ENCODE measurements at places on chromosomes 12 and 14. TPM values are rescaled to one million over a fixed set of nuclear protein-coding genes. Genes with fewer than 3 reads are reported as not detected.

PLEKHG7 gene
- not detected for total RNA-seq

SMAGP gene
- 2.6 TPM for total RNA-seq

GLS2 gene
- 1.7 TPM for total RNA-seq

SSPN gene
- not detected for total RNA-seq

NEUROD4 gene
- total RNA-seq: not detected

KCNH5 gene
- total RNA-seq: not detected

HELB gene
- 34.8 TPM for total RNA-seq

NCKAP5L gene
- total RNA-seq: 7.9 TPM

IL31 gene
- total RNA-seq: not detected

LMBR1L gene
- 72.5 TPM for total RNA-seq

MYF6 gene
- not detected for total RNA-seq

BMAL2 gene
- 12.1 TPM for total RNA-seq

SIX1 gene
- 0.08 TPM for total RNA-seq

FAR2 gene
- total RNA-seq: 17.1 TPM

TAS2R46 gene
- total RNA-seq: 0.94 TPM

VASH1 gene
- 2.6 TPM for total RNA-seq

LTBP2 gene
- 0.10 TPM for total RNA-seq

FAM222A gene
- 0.60 TPM for total RNA-seq

CCDC177 gene
- not detected for total RNA-seq

HNRNPA1 gene
- total RNA-seq: 1,867 TPM

ZNF385A gene
- 0.35 TPM for total RNA-seq

KRT74 gene
- not detected for total RNA-seq

LHX5 gene
- not detected for total RNA-seq

IGF1 gene
- total RNA-seq: 0.14 TPM

SFSWAP gene
- total RNA-seq: 53.3 TPM

RNFT2 gene
- total RNA-seq: 12.9 TPM

CCDC88C gene
- total RNA-seq: 166 TPM

TROAP gene
- total RNA-seq: 61.7 TPM

RECQL gene
- 83.1 TPM for total RNA-seq

SLC39A2 gene
- not detected for total RNA-seq

TEAD4 gene
- 1.2 TPM for total RNA-seq

HSPB8 gene
- total RNA-seq: not detected

AGAP2 gene
- 68.6 TPM for total RNA-seq

GPRC5D gene
- total RNA-seq: 0.83 TPM

MYH6 gene
- total RNA-seq: not detected

SLC2A14 gene
- total RNA-seq: 10.0 TPM

KITLG gene
- total RNA-seq: 0.12 TPM

CEP170B gene
- total RNA-seq: 4.7 TPM

ANG gene
- 1.2 TPM for total RNA-seq

INHBE gene
- not detected for total RNA-seq

OR4K17 gene
- not detected for total RNA-seq

SPRYD4 gene
- total RNA-seq: 3.4 TPM

PIK3C2G gene
- not detected for total RNA-seq
